ENCODE measurements at places on chromosomes 1 and 21.
A peak's percentile ranks its signal among the peaks of the same experiment; 100 is the strongest.

DNA sequence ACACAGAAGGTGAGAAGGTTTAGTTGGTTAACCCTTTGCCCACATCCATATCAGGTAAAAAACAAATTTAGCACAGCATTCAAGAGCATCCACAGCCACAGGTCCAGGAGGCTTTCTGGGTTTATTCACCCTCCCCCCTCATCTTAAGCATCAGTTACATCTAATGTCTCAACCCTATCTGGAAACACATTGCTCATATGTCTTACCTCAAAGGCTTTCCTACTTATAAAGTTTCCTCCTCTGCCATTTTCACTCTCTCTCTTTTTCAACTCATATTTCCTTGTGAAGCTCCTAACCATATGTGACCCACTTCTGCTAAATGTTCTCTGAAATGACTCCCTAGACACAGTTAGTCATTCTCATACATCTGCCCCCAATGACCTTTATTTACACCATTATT is 47.9 kb upstream of the RUNX1 start:
- no peak for DNase-seq

GRCh38 chr1:171038284-171038683 is 52.4 kb upstream of the FMO3 start:
- DNase-seq, result no peak

GRCh38 chr1:204409123-204409522 is 2.5 kb downstream of the PPP1R15B start:
- DNase-seq, result no peak

DNA sequence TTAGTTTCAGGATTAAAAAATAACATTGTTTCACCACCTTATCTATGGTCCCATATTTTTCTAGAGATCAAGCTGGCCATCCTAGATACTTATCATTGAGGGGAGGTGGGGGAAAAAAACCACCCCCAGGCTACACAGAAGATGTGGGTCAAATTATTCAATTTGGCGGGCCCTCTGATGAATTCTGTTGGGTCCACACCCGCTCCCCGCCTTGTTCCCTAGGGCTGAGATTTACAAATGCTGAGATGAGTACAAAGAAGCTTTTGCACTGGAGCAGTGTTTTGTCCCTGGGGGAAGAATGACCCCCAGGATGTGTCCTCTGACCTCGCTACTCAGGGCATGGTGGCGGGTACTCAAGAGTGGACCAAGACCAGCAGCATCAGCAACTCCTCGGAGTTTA is 246.9 kb upstream of the TMEM51 start:
- DNase-seq, result no peak

DNA sequence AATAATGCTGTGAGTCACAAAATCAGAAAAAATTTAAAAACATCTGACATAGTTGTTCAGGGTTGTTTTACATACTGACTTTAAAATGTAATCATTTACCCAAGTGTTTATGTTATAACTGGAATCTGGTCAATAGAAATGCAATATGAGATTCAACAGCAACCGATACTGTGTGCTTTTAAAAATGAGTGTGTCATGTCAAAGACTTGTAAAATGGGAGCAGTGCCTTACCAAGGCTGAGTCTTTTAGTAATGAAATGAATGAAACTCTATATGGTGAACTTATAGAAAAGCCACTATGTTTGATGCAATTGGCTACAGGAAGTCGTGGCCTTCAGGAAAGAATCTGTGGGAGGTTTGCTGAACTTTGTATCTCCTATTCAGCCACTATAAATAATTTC is 570.2 kb downstream of the DPYD start:
- no peak for DNase-seq

DNA sequence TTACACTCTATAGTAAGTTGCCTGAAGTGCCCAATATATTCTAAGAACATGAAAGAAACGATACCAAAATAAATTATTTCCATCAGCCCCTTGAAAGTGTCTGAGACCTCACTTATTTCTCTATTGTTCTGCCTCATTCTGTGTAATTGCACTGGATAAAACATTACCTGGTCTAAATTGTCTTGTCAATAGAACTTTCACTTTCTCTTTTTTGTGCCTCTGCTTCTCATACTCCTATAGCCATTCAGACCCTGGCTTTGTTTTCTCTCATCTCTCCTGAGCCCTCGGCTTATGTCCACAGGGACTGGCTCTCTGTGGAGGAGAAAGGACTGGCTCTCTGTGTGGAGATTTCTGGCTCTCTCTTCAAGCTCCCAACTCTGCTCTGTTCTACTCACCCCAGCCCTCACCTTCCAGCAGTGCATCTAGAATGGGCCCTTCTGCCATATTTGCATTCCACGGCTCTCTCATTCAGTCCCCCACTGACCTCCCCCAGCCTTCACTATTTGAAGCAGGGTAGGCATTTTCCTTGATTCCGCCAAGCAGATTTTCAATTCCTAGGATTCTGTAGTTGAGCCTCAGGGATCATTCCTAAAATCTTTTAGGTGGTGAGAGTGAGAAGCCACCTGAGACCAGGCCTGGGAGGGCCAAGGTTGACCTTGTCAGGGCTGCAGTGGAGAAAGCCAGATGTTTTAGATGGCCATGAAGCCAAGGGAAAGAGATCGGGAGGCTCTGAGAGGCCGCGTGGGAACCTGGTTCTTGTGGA is 15.9 kb upstream of the GALNT2 start:
- DNase-seq, result no peak

- no peak for DNase-seq
Observed at GRCh38 chr1:230159580-230159979, 92.5 kb downstream of the GALNT2 start.

GRCh38 chr1:93977598-93977945 is 68.3 kb upstream of the GCLM start:
- no peak for DNase-seq

GRCh38 chr21:36109868-36110267 is 25.0 kb upstream of the CBR3 start:
- no peak for DNase-seq

GRCh38 chr1:32242341-32242851 is 4.6 kb upstream of the FAM167B start:
- DNase-seq, result no peak

DNA sequence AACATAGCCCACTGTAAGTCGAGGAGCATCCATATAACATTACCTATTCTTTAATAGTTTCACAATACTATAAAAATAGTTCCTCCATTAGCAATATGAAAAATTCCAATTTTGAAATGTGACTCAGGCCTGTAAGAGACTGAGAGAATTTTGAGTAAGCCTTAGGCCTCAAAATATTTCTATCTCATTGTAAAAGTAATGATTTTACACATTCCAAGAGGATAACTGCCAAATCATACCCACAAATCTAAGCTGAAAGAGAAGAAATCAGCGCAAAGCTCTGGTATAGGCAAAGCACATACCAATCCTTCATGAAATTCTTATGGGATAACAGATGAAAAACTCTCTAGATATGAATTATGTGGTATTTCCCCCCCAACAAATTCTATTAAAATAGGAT is 144.1 kb downstream of the CDC42BPA start:
- DNase-seq, result no peak

- DNase-seq, result no peak
Observed at GRCh38 chr1:67540733-67541125, 110.5 kb upstream of the SERBP1 start.

DNA sequence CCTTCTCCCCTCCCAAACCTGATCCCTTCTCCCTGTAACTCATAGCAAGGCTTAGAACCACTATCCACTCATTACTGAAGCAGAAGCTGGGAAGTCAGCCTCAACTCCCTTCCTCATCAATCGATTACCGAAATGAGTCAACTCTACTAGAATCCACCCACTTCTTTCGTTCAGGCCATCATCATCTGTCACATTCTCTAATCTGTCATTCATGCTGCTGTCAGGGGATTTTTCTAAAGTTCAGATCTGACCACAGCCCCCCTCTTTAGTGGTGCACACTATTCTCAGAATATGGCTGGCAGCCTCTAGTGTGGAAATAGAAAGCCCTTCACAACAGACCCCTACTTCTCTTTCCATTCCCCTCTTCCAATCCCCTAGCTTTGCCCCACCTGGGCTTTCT is 5.1 kb downstream of the NT5C1A start:
- DNase-seq, result no peak

- DNase-seq, result no peak
Observed at GRCh38 chr1:106217765-106218164, 838.7 kb upstream of the PRMT6 start.

DNA sequence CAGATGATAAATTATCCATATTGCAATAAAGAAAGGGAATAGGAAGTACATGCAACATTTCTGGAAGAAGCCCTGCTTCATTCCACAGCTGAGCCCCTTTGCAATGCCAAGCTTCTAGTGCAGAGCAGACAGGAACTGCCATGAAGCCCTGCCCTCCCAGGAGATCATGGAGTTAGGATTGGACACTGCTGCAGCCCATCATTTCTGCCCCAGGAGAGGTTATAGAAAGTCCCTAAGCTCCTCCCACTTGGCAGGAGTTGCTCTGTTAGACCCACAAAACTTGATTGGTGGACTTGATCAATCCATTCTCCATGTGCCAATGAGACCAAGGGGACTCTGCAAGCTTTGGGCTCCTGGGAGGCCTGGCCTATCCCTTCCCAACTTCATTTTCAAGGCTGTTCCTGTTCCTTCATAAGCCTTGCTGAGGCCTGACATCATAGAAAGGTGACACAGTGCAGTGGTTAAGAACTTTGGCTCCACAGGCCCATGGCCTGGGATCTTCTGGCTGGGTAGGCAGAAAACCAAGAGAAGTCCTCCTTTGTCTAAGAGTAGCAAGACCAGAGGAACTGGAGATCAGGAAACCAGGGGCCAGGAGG is 1.3 kb upstream of the LAPTM5 start:
- peak; percentile 34 for DNase-seq

DNA sequence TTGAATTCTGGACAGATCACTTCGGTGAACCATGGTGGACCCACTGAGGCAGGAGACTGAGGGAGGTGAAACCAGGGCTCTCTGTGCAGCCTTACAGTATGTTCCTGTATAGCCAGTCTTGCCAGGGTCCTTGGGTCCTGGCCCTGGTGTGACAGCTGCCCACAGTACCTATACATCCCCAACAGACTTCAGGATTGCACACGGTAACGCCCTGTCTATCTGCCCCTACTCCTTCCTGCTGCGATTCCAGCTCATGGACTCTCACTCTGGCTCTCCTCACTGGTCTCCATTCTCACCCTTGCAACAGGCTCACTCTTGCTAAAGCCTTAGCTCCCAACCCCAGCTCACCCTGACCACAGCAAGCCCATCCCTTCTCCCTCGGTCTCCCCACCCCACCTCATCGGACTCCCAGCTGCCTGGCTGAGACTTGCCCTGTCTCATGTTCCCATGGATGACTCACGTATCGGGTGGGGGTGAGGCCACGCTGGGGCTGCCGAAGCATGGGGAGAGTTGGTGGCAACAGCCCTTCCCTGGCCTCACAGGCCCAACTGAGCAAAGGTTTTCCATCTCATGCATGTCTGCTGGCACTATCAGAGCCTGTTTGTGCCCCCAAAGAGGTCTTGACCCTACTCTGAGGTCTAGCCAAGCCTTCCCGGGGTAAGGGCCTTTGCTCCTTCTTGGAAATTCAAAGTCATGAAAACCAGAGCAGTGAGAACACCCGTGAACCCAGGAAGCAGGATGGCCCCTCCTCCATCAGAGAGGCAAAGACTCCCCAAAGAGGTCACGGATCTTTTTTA is 7.1 kb downstream of the PHLDA3 start:
- DNase-seq, result no peak

- no peak for DNase-seq
Observed at GRCh38 chr21:43634618-43635017, 24.7 kb downstream of the HSF2BP start.

DNA sequence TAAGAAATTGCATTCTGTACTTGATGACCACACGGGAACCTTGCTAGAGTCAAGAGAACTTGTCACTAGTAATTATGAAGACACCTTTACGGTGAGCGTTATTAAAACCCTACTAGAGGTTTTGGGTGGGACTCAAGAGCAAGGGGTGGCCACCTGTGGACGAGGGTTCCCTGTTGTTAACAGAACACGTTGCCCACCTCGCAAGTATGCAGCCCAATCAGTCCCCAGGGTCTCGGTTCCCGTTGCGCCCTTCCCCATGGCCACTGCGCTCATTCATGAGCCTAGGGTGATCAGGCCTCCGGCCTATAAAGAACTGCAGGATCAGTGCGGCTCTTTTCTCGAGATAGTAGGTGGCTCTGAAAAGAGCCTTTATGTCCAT is 30.2 kb upstream of the RNF187 start:
- DNase-seq, result no peak

DNA sequence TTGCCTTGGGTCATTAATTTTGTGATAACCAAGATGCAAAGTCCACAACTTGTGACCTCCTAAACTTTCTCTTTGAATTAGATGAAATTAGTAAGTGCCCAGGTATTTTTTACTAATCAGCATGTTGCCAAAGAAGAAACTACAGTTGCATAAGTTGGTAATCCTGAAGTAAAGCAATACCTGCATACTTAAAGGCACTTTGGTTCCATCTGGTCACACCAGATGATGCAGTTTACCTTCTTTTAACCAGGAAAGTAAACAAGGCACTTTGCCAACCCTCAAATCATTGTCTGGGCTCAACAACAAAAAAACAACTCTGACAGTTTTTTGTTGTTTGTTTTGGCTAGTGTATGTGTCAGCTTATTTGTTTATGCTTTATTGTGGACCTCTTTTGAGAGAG is 55.5 kb upstream of the DYNLT5 start:
- DNase-seq, result no peak

GRCh38 chr1:29394521-29395225 is 158.4 kb downstream of the PTPRU start:
- DNase-seq, result no peak

GRCh38 chr1:37255136-37255795 is 219.1 kb upstream of the ZC3H12A start:
- peak; percentile 79 for DNase-seq

GRCh38 chr1:246947255-246947654 is 15.5 kb upstream of the AHCTF1 start:
- DNase-seq, result no peak

DNA sequence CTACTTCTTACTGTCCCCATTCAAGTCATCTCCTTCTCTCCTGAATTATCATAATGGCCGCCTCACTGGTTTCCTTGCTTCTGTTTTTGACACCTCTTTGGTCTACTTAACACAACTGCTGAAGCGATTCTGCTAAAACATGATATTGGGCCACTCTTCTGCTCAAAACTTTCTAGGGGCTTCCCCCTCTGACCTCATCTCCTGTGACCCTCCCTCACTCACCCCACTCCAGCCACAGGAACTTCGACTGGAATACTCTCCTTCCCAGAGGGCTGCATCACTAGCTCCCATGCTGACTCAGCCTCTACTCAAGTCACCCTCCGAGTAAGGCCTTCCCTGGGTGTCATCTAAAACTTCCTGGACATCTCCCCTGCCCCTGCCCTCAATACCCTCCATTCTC is 35.7 kb downstream of the NRIP1 start:
- DNase-seq, result no peak

GRCh38 chr1:31032266-31032665 is 33.3 kb downstream of the PUM1 start:
- DNase-seq, result no peak

DNA sequence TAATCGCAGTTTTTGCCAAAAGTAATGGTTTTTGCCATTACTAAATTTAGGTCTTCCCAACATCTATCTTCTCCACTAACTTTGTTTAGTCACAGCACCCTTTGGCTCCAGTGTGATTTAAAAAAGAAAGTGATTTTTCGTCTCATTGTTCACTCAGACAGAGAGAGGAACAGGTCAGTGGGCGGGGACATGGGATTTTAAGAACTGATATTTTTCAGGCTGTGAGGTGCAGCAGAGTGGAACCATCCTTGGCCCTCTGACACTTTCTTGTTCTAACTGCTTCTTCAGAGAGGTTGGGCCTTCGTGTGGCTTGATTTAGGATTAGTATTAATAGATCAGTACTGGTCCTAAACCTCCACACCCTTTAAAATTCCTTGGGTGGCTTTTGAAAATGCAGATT is 38.8 kb downstream of the CASQ2 start:
- DNase-seq, result no peak

Data from BE2C (cell line).